ENCODE measurements at places on chromosomes 5 and 9. TPM values are rescaled to one million over a fixed set of nuclear protein-coding genes. Genes with fewer than 3 reads are reported as not detected.

DNA sequence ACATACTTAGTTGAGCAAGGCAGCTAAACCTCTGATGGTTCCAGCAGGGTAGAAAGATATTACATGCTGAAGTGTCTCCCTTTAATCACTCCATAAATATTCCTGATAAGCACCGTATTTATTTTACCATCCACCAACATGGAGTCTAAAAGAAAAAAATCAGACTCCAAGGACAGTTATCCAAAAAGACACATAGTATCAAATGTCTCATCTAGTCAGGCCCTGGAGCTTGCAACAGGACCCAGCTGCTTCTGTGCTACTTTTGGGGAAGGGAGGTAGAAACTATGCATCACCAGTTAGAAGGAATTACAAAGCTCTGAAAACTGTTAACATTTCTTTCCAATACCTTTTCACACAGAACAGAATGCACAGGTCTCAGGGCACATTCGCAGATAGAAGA, 88.1 kb downstream of the S1PR3 start:
- DNase-seq = no peak

- DNase-seq = no peak
These were observed 139.0 kb upstream of the ACTBL2 start for GRCh38 chr5:57621624-57622023.

GRCh38 chr5:131637694-131638093, 2.7 kb upstream of the RAPGEF6 start:
- DNase-seq = no peak

- no peak for DNase-seq
These were observed 10.5 kb upstream of the GALNT10 start for GRCh38 chr5:154179846-154180710.

DNA sequence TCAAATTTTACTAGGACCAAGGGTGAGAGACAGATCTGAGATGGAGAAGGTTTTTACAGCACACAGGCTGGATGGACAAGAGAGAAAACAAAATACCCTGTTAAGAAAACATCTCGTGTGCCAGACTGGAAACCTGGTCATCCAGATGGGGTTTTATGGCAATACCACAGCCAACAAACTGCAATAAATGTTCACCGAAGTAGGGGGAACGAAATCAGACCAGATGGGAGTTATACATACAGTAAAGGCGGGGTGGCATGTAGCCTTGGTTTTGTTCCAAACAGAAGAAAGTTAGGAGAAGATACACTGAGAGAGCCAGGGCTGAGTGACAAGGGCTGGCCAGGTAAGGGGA, 63.3 kb downstream of the DCP2 start:
- DNase-seq = no peak

Gene CER1
- not detected for total RNA-seq
